K562 (cell line): ENCODE measurements at places on chromosomes 3 and 15. TPM values are rescaled to one million over a fixed set of nuclear protein-coding genes. Genes with fewer than 3 reads are reported as not detected.
A peak's percentile ranks its signal among the peaks of the same experiment; 100 is the strongest.

The CTNNB1 gene
- total RNA-seq, result 153 and 158 TPM in 2 replicates

The AADACL2 gene
- not detected in 2 replicates for total RNA-seq

The GPR62 gene
- total RNA-seq, result not detected in 2 replicates

The ASB14 gene
- total RNA-seq, result not detected in 2 replicates

The ST8SIA2 gene
- total RNA-seq, result not detected in 2 replicates

The CCR8 gene
- total RNA-seq, result not detected in 2 replicates

The ACTC1 gene
- total RNA-seq, result 0.09 TPM in 1 of 2 replicates, not detected in the other

The SUCNR1 gene
- total RNA-seq, result 0.09 and 0.24 TPM in 2 replicates

GRCh38 chr3:25895443-25895842 lies 105.6 kb downstream of the OXSM start:
- H3K4me3 ChIP-seq, result no peak overlapping the region
- H3K27me3 ChIP-seq, result no peaks in the 10 kb centered on the region
- no peak overlapping the region for H3K27ac ChIP-seq
- H3K36me3 ChIP-seq, result no peaks in the 10 kb centered on the region
- H3K4me1 ChIP-seq, result peaks cover 6% of the 10 kb centered on the region; the same call in 1 of the 2 replicates

DNA sequence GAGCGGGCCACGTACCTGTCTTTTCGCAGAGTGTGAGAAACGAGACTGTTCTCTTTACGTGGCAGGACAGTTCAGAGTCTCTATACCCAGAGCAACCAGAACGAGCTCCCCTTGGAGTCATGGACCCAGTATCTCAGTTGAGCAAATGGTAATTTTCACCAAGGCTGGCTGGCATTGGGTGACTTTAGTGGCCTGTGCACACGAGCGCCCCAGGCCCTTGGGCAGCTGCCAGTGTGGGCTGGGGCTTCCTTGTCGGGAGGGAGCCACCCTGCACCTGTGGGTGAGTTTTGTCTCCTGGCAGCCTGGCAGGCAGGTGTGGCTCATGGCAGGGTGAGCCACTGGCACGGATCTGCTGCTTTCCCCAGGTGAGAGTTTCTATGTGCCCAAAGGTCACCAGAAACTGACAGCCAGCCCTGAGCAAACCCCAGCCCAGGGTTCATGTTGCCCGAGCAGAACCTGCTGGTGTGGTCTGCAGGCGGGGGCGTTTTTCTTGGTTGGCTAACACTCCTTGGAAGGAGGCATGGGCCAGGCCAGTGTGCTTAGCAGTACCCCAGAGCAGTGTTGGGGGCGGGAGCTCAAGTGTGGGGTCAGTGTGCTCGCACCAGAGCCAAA lies 135.0 kb downstream of the TJP1 start:
- no peak overlapping the region for H3K4me3 ChIP-seq
- no peaks in the 10 kb centered on the region; the same call in 2 of the 3 replicates for H3K27me3 ChIP-seq
- H3K27ac ChIP-seq, result no peak overlapping the region
- no peak for DNase-seq

DNA sequence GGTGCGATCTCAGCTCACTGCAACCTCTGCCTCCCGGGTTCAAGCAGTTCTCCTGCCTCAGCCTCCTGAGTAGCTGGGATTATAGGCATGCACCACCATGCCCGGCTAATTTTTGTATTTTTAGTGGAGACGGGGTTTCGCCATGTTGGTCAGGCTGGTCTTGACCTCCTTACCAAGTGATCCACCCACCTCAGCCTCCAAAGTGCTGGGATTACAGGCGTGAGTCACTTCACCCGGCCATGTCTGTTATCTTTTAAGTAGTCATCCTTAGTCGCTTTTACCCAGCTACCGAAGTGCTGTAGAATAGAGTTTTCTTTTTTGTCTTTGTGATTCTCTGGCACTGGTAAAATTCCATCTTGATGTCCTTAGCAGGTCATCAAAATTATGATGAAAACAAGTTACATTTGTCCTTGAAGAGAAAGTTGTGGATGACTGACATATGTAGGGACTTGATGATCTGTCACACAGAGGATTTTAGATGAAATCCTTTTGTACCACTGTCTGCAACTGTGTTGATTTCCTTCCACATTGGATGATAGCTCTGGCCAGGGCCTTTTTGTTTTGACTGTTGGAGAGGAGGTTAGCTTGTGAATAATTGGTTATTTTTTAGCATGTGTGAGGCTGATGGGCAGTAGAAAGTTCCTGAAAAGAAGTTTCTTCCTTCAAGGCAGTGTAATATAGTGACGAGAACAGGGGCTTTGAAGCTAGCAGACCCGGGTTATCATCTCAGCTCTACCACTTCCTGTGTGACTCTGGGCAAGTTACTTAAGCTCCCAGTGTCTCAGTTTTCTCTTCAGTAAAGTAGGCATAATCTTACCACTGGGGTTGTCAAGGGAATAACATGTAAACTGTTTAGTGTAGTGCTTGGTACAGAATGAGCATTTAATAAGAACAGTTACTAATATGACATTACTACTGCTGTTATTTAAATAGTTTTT lies 18.8 kb downstream of the ATG7 start:
- peak overlapping the region; percentile 89 for H3K27ac ChIP-seq
- no peak overlapping the region for H3K4me3 ChIP-seq
- peaks cover 17% of the 10 kb centered on the region for H3K4me1 ChIP-seq
- no peaks in the 10 kb centered on the region for H3K27me3 ChIP-seq
- no peak for DNase-seq
- peaks cover 15% of the 10 kb centered on the region; the same call in 2 of the 3 replicates for H3K36me3 ChIP-seq

- no peak for DNase-seq
- no peaks in the 10 kb centered on the region for H3K36me3 ChIP-seq
- no peaks in the 10 kb centered on the region for H3K4me1 ChIP-seq
- H3K4me3 ChIP-seq, result no peak overlapping the region
These were observed 506.8 kb upstream of the PPP2R3A start for GRCh38 chr3:135458541-135459322.

GRCh38 chr15:76180321-76180720 lies 120.5 kb downstream of the TMEM266 start:
- DNase-seq, result no peak
- no peaks in the 10 kb centered on the region for H3K4me1 ChIP-seq
- H3K36me3 ChIP-seq, result no peaks in the 10 kb centered on the region
- no peak overlapping the region for H3K27ac ChIP-seq
- no peak overlapping the region for H3K4me3 ChIP-seq
- H3K27me3 ChIP-seq, result peaks cover 60% of the 10 kb centered on the region

DNA sequence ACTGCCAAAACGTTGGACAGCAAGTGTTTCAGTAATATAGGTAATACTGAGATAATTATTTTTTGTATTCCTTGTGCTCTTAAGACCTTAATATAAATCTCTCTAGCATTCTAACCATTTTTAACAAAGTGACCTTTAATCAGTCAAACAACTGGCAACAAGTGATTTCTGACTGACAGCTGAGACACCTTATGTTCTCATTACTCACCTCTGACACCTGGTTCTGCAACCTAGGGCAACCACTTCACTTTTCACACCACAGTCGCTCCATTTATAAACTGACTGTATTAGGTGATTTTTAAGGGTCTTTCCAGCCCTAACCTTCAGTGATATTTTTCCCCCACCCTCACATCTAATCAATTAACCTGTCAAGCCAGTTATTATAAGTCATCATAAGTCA lies 60.4 kb upstream of the C15orf61 start:
- DNase-seq, result no peak
- H3K36me3 ChIP-seq, result no peaks in the 10 kb centered on the region
- no peaks in the 10 kb centered on the region for H3K27me3 ChIP-seq
- H3K27ac ChIP-seq, result no peak overlapping the region

DNA sequence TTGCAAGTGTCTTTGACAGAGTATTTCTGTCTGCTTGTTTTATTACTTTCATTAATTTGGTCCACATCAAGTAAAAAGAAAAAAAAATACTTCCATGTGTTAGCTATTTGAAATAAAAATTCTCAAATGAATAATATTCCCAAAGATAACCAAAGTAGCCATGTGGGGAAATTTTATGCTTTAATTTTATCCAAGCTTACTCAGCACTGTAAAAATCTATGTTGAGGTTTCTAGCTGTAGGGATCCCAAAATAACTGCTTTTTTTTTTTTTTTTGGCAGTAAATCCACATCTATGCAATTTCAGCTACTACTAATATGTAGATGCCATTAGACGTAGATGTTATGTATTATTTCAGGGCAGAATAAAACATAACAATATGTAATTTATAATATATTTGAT lies 35.4 kb upstream of the CNTN6 start:
- no peaks in the 10 kb centered on the region for H3K4me1 ChIP-seq
- H3K27ac ChIP-seq, result no peak overlapping the region
- DNase-seq, result no peak
- H3K27me3 ChIP-seq, result no peaks in the 10 kb centered on the region
- H3K4me3 ChIP-seq, result no peak overlapping the region

DNA sequence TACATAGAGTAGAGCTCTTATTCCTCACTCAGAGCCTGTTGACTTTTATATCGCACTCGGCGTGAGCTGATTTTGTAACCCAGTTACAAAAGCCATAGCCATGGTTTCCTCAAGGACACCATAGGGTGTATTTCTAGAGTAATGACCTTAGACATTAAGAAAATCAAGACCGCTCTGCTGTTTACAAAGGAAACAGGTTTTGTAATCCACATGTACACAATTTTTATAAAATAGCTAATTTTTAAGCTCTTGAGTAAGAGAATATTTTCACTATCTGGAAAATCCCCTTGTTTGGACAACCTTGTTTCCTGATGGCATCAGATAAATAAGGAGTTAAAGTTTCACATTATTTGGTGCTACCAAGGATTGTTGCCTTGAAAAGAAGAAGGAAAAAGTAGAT lies 104.7 kb downstream of the PGPEP1L start:
- no peaks in the 10 kb centered on the region for H3K36me3 ChIP-seq
- H3K27me3 ChIP-seq, result peaks cover 43% of the 10 kb centered on the region
- no peak overlapping the region for H3K27ac ChIP-seq
- H3K4me3 ChIP-seq, result no peak overlapping the region

DNA sequence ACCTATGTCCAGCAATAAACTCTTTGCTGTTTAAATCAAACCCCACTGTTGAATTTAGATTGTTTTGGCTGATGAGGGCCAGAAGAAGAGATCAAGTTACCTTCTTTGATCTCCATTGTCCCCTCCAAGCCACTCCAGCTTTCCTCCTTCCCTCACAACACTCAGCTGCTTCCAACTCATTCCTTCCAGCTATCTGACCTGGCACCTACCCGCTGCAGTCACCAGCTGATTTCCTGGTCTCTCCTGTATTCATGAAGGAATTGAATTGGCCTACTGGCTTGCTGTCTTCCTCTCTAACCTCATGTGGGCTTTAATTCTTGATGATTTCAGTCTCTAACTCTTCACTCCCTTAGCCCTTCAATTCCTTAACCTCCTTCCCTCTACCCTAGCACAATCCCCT lies 40.8 kb upstream of the ABHD17C start:
- H3K27me3 ChIP-seq, result no peaks in the 10 kb centered on the region
- no peak for DNase-seq
- H3K27ac ChIP-seq, result no peak overlapping the region
- H3K36me3 ChIP-seq, result no peaks in the 10 kb centered on the region
- H3K4me1 ChIP-seq, result no peaks in the 10 kb centered on the region

DNA sequence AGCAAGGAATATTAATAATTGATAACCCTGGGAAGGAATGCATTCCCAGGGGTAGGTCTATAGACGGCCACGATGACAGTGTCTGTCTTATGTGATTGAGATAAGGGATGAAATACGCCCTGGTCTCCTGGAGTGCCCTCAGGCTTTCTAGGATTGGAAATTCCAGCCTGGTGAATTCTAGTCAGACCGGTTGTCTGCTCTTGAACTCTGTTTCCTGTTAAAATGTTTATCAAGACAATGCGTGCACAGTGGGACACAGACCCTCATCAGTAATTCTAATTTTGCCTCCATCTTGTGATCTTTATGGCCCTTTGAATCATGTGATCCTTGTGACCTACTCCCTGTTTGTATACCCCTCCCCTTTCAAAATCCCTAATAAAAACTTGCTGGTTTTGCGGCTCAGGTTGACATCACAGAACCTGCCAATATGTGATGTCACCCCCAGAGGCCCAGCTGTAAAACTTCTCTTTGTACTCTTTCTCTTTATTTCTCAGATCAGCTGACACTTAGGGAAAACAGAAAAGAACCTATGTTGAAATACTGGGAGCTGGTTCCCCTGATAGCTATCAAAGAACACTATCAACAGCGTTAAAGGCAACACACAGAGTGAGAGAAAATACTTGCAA lies 183.3 kb downstream of the PDE8A start:
- no peak overlapping the region for H3K27ac ChIP-seq
- H3K4me1 ChIP-seq, result no peaks in the 10 kb centered on the region
- H3K4me3 ChIP-seq, result no peak overlapping the region
- H3K27me3 ChIP-seq, result no peaks in the 10 kb centered on the region
- no peaks in the 10 kb centered on the region for H3K36me3 ChIP-seq

- H3K4me3 ChIP-seq, result peak overlapping the region; percentile 21
- H3K27ac ChIP-seq, result peak overlapping the region; percentile 56
- H3K4me1 ChIP-seq, result peaks cover 3% of the 10 kb centered on the region; the same call in 1 of the 2 replicates
- H3K36me3 ChIP-seq, result no peaks in the 10 kb centered on the region
- peak; percentile 24 for DNase-seq
These were observed 21.8 kb upstream of the NFKBIZ start for GRCh38 chr3:101827211-101828174.

DNA sequence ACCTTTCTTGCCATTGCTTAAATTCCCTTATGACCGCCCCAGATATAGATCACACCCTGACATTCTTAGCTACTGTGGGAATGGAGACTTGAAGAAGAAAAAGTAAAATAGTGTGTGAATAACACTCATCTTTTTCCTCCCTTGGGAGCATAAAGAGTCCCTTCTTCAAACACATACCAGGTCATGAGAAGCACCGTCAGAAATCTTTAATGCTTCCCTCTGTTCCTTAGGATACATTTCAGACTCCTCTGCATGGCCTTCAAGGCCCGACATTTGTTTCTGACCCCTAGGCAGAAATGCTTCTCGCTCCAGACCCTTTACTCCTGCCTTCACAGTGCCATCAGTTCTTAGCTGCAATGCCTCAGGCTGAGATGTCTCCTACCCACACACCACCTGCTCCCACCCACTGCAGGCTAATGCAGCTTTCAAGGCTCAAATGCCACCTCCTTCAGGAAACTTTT lies 143.8 kb upstream of the IL12A start:
- H3K36me3 ChIP-seq, result no peaks in the 10 kb centered on the region
- peaks cover 2% of the 10 kb centered on the region; the same call in 1 of the 2 replicates for H3K4me1 ChIP-seq
- DNase-seq, result no peak
- H3K27me3 ChIP-seq, result no peaks in the 10 kb centered on the region; the same call in 2 of the 3 replicates
- no peak overlapping the region for H3K27ac ChIP-seq

GRCh38 chr3:149752788-149753136 lies 473 bp upstream of the COMMD2 start:
- no peak for DNase-seq
- peak overlapping the region; percentile 71 for H3K4me3 ChIP-seq
- no peaks in the 10 kb centered on the region for H3K4me1 ChIP-seq
- no peaks in the 10 kb centered on the region for H3K27me3 ChIP-seq

DNA sequence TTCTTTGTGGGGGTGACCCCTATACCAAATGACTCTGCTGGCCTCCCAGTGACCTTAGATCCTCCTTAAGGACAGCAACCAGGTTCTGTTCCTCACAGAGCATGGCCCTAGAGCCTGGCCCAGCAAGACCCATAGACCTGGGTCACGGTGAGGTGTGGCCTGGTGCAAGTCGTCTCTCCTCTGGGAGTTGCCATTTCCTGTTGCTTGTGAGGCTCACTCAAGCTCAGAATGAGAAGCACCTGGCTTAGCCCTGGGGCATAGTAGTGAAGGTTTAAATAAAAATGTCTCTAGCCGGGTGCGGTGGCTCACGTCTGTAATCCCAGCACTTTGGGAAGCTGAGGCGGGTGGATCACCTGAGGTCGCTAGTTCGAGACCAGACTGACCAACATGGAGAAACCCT lies 131.3 kb downstream of the SMAD6 start:
- H3K4me3 ChIP-seq, result no peak overlapping the region
- H3K4me1 ChIP-seq, result no peaks in the 10 kb centered on the region
- no peak for DNase-seq
- H3K36me3 ChIP-seq, result no peaks in the 10 kb centered on the region
